ENCODE measurements at places on chromosomes 13 and 19.

DNA sequence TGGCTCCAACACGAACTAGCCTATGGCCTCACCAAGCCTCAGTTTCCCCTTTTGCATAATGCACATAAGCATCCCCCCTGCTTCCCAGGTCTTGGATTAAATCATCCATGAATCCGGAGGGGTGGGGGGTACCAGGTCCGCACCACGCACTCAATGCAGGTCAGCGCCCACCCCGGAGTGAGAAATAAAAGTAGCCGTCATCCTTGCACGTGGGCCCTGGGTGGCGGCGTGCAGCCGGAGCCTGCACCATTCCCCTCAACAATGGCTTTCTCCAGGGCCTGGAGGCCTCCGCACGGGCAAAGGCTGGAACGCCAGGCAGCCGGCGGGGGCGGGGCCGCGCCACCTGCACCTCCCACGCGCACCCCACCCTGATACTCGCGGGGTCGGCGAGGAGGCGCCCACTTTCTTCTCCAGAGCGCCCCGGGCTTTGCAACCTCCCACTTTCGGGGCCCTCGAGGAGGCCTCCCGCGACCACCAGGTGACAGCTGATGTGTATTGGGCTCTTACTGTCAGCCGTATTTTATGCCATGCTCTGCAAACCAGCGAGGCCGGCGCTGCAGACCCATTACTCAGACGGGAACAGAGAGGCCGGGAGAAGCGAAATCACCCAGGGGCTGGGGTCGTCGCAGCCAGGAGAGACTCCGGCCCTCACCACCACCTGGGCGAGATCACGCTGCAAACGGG, 767 bp upstream of the GADD45B start:
- DNase-seq, result no peak

DNA sequence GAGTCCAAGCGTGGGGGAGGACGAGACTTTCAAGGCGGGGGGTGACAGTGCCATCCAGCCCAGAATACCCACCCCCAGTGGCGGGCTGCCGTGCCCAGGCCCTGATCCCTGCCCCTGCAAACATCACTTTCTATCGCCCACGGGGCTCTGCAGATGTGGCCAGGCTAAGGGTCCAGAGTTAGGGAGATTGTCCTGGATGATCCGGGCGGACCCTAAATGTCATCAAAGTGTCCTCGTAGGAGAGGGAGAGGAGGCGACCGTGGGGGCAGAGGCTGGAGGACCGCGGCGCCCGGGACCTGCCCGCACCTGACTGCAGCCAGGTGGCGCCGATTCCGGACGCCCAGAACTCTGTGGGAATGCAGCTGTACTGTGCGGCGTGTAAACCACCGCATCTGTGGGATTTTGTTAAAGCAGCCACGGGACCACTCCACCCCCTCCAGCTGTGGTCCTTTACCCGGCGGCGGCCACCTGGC, 32.4 kb downstream of the GJA3 start:
- no peak for DNase-seq

DNA sequence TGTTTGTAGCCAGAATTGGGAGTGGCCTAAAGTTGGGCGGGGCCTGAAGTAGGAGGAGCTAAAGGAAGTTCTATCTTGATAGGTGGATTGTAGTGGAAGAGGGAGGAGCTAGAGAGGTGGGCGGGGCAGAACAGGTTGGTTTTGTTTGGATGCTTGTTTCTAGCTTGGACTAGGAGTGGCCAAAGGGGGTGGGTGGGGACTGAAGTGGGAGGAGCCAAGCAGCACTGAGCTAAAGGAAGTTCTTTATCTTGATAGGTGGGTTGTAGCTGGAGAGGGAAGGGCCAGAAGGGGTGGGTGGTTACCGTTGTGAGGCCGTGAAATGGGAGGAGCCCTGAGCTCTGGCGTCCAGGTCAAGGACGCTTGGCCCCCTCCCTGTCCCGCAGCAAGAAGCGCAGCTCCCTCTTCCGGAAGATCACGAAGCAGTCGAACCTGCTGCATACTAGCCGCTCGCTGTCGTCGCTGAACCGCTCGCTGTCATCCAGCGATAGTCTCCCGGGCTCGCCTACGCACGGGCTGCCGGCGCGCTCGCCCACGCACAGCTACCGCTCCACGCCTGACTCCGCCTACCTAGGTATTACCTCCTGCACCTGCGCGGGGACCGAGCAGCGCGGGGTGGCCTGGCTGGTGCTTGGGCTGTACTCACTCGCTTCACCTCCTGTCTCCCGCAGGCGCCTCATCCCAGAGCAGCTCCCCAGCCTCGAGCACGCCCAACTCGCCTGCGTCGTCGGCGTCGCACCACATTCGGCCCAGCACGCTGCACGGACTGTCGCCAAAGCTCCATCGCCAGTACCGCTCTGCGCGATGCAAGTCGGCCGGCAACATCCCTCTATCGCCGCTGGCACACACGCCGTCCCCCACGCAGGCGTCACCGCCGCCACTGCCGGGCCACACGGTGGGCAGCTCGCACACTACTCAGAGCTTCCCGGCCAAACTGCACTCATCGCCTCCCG, 8.0 kb downstream of the DNASE2 start:
- DNase-seq, result no peak

GRCh38 chr19:38483016-38483630, 49.6 kb downstream of the RYR1 start:
- DNase-seq, result no peak

DNA sequence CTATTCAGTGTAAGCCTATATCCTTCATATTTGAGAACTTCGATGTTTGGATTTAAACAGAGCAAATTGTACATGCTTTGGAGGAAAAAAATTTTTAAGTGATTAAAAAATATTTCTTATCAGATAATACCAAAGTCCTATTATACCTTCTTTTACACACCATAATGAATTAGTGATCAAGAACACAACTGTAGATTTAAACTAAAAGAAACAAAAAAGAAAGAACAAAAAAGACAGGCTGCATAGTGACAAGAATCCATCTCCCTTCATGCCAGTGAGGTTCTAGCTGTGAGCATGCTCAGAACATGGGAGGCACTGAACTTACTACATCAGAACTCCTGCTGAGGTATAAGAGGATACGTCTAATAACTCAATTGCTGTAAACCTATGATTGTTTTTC, at the start of gene RXFP2:
RXFP2 (plus strand) TSS at position 301 of the 400 bp plus-strand sequence; CDS start at position 388, 87 bp downstream.
- DNase-seq, result no peak

- no peak for DNase-seq
Measured at GRCh38 chr19:33796164-33796875, at the start of gene KCTD15. Gene KCTD15, plus strand, starts transcription at chr19:33796870. Its CDS starts 3,585 bp downstream, at chr19:33800455.

- DNase-seq, result no peak
Measured at GRCh38 chr19:49559928-49560327, 20.4 kb downstream of the NOSIP start.

- DNase-seq, result no peak
Measured at GRCh38 chr13:23129331-23129730, 51.4 kb upstream of the SGCG start.

GRCh38 chr13:44089452-44089851, 209.7 kb downstream of the LACC1 start:
- DNase-seq, result no peak

GRCh38 chr13:57629821-57630235, 1.7 kb upstream of the PCDH17 start:
- DNase-seq, result no peak

DNA sequence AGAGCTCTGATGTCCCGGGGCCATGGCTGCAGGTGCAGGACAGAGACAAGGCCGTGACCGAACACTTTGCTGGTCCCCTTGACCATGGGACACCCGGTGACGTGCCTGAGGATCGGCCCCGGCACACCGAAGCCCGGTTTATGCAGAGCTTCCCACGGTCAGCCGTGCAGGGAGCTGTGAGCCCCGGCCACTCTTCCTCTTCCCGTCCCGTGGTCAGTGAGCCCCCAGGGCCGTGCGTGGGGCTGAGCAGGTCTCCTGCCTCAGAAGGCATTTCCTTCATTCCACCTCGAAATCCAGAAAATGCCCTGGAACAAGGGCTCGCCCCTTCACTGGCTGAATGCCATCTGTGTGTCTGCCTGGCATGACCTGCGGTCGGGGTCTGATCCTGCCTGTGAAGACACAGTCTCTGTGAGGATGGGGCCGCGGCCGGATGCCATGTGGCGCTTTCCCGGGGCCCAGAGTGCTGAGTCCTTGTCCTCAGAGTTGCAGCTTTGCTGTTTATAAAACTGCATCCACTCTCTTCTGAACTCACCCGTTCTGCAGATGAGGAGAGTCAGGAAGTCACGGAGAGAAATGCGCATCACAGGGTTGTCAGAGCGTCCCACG, 16.9 kb downstream of the MCF2L start:
- no peak for DNase-seq

DNA sequence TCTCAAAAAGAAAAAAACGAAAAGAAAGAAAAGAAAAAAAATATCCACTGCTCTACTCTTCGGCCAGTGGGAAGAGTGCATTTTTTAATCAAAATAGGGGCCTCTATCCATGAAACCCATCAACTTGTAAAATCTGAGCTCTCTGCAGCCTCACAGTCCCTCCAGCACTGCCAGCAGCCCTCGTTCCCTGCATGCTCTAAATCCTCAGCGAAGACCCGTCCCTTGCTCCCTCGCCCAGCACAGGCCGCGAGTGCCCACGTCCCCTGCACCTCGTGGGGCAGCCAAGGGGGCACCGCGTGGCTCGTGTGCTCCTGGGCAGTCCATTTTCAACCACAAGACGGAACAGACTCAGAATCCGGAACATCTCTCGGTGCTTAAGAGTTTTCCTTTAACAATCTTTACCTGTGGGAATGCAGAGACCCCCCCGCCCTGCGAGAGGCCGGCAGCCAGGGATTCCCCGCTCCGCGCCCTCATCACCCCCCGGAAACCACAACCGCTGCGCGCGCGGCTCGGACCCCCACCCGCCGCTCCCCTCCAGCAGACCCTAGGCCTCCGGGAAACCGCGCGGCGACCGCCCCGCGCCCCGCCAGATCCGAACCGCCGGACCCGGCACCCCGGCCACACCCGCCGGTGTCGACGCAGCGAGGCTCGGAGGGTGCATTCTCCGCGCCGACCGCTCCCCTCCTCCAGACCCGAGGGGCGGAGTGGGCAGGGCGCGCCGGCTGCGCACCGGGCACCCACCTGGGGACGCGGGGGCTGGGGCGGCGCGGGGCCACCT, 638 bp downstream of the ANKRD27 start:
- DNase-seq, result no peak

GRCh38 chr19:11180346-11180745, 17.0 kb downstream of the KANK2 start:
- DNase-seq, result no peak

- no peak for DNase-seq
Measured at GRCh38 chr19:1601613-1602064, 3.6 kb downstream of the UQCR11 start.

DNA sequence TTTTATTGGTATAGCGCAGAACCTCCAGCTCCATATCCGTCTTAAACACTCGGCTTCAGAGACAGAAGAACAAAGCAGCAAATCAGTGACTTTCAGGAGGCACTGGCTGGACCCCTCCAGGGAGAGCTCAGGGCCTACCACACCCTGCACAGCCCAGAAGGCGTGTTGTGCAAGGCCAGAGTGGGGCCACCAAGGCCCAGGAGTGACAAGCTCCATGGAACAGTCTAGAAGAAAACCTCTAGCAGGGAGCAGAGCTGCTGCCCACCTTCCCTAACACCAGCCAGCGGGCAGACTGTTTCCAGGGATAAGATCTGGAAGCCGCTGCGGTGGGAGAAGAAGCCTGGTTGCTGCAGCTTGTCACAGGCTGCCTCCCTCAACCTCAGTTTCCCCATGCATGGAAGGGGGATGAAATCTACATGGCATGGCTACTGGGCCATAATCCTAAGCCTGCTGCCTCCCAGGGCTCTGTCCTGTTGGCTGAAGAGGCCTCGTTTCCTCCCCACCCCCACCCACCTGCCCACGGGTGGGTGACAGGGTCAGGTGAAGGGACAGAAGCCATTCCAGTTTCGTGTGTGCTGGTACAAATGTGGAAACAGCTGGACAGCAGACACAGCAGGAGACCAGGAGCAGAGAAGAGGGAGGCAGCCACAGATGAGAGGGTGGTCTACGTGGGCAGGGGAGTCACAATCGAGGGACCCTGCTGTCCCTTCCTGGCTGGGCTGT, 57.4 kb downstream of the PEPD start:
- no peak for DNase-seq

DNA sequence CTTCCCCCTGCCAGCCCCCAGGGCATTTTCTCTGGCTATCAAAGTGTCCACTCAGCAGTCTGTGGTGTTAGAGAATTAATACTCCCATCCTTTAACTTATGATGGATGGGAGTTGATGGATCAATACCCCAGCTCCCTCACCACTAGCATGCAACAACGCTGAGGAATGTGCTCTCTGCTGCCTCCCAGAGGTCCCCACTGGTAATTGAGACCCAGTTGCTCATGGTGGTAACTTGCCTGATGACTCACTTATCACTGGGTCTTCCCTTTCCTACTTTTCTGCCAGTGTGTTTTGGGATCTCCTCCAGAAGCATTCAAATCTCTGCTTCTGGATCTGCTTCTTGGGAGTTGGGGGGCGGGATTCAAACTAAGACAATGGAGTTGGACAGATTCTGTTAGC, 20.3 kb upstream of the CACNA1A start:
- DNase-seq, result no peak

- no peak for DNase-seq
Measured at GRCh38 chr13:20993661-20994440, 67.5 kb downstream of the LATS2 start.

GRCh38 chr13:51614350-51614786, 30.1 kb downstream of the WDFY2 start:
- DNase-seq, result no peak

DNA sequence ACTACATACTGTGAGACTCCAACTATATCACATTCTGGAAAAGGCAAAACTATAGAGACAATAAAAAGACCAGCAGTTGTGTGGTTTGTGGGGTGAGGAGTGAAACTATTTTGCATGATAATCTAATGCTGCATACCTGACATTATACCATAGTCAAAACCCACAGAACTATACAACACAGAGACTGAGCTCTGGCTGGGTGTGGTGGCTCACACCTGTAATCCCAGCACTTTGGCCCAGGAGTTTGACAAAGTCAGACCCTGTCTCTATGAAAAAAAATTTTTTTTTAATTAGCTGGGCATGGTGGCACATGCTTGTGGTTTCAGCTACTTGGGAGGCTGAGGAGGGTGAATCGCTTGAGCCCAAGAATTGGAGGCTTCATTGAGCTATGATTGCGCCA, 11.9 kb downstream of the ZNF541 start:
- no peak for DNase-seq

- DNase-seq, result no peak
Measured at GRCh38 chr13:54029226-54029625, 1000.6 kb downstream of the OLFM4 start.

GRCh38 chr19:58466089-58466759, 656 bp upstream of the ZNF324 start:
- no peak for DNase-seq

- no peak for DNase-seq
Measured at GRCh38 chr13:93951951-93952350, 527.5 kb downstream of the DCT start.

GRCh38 chr19:43739439-43740235, 15.1 kb downstream of the SMG9 start:
- DNase-seq, result no peak

GRCh38 chr19:49333418-49333805, 1.8 kb upstream of the CD37 start:
- DNase-seq, result no peak

GRCh38 chr13:98541701-98542203, 35.2 kb downstream of the STK24 start:
- DNase-seq, result no peak

All from stimulated activated CD4-positive, alpha-beta T cell treated with anti-CD3 and anti-CD28 coated beads, Interleukin-1b, Interleukin-23, amount 100 ng/mL, for 1 hour (primary cell).